ENCODE measurements at places on chromosomes 7 and 10. TPM values are rescaled to one million over a fixed set of nuclear protein-coding genes. Genes with fewer than 3 reads are reported as not detected.
A peak's percentile ranks its signal among the peaks of the same experiment; 100 is the strongest.

DNA sequence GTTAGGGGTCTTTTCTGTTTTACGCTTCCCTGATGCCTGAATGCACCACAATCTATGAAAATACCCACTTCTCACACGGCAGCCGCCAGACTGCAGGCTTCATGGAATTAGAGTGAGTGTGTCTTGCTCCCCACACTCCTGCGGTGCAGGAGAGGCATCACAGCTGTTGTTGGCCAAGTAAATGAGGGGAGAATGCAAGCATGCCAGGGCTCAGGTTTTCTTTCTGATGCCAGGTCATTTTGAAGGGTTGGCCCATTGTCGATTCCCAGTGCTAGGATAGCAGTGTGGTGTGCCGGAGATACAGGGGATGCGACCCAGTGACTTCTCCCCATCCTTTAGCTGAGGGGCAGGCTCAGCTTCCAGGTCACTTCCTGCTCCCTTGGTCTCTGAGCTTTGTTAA lies 16.3 kb downstream of the CXCL12 start:
- DNase-seq: peak; percentile 23

GRCh38 chr7:130013241-130013640 lies 37.9 kb downstream of the ZC3HC1 start:
- no peak for DNase-seq

DNA sequence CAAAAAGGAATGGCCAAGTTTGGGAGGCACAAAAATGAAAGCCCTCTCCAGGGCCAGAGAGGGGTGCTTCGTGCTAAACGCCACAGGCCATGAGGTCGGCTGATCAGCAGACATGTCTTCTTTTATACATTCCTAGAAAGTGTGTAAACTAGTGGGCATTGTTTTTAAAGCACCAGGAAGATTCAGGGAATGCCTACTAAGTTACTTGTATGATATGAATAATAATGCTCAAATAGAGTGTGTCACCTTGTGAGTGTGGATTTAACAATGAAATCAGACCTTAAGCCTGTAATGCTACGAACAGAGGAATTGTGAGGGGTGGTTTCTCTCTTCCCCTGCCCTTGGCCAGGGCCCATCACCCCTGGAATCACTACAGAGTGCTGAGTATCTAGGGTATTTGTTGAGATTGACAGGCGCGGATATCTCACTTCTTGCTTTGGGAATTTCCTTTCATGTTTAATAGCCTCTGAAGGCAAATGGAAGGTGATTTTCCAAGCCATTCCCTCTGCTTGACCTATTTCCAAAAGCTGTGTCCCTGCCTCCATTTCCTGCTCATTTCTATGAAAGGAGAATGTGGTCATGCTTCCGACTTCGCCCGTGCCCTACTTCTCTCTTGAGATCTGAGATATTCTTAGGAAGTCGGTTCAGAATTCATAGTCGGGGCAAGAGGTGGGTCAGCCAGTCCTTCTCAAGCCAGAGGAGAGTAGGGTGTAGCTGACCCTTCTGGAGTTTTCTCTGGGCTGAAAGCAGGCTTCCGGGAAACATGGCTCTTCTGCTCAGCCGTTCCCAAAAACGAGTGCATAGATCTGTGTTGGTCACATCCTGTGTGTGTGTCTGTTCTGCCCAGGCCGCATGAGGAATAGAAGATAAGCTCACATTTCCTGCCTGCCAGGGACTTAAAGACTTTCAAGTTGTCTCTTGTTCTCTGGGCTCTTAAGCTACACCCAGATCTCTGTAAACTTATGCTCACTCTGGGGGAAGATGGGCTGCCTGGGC lies 167.8 kb upstream of the ITGB1 start:
- no peak for DNase-seq

DNA sequence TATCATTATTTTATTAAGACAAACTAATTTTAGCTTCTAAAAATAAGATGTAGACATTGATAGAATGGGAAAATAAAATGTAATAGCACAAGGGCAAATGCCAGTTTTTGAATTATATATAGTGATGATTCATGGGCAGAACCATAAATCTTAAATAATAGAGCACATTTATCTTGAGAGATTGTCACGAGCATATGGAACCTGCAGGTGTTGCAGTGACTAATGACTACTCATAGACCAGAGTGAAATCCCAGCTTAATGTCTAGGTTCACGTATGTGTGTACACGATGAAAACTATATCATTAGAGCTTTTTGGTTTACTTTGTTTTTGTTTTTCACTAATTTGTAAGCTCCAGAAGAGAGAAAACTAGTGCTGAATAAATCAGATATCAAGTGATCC lies 150.2 kb upstream of the CACNA2D1 start:
- no peak for DNase-seq

DNA sequence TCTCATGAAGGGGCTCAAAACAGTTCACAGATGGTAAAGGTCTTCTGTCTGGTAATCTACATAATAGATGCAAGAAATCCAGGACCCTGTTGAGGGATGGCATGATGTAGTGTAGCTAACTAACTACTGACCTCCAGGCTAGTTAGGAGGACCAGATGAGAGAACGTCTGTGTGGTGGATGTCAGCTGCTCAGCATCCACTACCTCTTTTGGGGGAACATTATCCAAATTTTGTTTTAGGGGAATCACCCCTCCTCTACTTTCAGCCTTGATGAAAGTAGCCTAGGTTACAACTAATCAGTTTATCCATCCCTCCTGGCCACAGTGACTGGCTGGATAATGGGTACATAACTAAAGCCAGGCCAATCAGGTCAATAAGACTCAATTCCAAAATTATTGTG lies 246.0 kb downstream of the RNLS start:
- no peak for DNase-seq

DNA sequence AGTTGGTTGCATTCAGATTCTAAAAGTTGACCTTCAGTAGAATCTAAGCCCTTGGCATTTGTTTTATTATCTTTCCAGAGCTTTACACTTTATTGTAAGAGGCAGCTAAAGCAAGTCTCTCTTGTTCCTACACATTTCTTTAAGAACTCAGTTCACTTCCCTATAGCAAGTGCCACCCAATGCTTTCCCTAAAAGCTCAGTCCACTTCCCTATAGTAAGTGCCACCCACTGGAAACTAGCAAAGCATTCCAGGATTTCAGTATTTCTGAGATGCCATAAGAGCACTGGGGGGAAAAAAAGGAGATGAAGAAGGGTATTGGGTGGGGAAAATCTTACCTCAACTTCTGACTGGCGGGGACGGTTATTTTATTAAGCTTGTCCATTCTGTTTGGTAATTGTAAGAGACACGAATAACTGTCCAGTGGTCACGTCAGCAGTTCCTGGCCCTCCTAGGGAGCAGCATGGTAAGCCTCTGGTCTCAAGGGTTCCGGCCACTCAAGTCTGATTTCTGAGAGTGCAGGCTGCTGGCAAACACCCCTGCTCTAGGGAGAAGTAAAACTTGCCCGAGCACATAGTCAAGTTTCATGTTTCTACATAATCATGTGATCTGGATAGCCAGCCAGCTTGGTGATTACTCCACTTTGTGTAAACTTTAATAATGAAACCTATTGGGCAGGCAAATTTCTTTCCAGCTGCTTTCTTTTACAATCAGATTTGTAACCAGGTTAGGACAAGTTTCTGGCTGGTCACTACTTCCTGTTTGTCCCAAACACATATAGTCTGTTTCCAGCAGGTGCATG lies at the start of gene BLNK:
BLNK (minus strand) TSS at position 554 of the 800 bp plus-strand sequence; CDS start at position 383, 171 bp downstream.
- DNase-seq: peak; percentile 82

DNA sequence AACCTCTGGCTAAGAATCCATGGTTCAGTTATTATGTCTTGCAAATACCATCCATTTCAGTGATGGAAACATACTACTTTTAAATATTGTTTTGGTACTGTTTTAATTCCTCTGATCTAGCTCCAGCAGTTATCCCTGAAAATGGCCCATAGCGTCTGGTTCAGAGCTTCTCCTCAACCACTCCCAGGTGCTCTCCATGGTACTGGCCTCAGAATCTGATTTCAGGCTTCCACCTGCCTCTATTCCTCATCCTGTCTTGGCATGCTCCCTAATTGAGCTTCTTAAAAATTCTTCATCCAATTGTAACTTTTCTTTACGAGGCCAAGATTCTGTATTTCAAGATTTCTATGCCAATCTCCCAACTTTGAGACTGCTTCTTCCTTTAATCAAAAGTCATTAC lies 236.3 kb downstream of the HTR7 start:
- DNase-seq: no peak

DNA sequence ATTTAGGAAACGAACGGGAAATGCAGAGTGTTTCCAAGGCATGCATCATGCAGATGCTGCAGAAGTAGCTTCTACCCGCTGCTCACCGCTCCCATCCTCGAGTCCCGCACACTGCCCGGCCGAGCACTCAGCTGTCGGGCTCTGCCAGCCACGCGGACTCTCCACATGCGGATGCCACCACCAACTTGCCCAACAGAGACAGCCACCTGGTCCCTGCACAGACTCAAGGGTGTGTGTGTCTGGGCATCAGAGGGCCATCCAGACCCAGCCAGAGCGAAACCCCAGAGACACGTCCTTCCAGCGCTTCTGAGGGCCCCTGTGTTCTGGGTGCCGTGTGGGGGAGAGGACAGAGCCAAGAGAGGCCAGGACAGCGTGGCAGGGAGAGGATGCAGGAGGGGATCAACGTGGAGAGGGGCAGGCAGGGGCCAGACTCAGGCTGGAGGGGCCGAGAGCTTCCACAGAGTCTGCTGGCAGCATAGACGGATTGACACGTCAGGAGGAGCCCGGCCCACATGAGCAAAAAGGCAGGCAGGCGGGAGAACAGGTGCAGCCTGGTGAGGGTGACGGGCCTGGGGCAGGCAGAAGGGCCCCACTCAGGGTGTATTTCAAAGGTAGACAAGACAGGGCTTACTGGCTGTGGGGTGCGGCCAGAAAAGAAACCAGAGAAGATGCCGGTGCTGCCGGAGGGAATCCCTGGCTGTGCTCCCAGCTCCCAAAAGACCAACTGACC lies 18.3 kb downstream of the GPER1 start:
- peak; percentile 70 for DNase-seq

GRCh38 chr10:661597-662222 lies 27.8 kb downstream of the DIP2C start:
- DNase-seq: peak; percentile 54

- no peak for DNase-seq
Observed at GRCh38 chr10:60253484-60253883, 136.2 kb downstream of the ANK3 start.

GRCh38 chr7:70355198-70356020 lies 757.1 kb downstream of the AUTS2 start:
- DNase-seq: no peak

DNA sequence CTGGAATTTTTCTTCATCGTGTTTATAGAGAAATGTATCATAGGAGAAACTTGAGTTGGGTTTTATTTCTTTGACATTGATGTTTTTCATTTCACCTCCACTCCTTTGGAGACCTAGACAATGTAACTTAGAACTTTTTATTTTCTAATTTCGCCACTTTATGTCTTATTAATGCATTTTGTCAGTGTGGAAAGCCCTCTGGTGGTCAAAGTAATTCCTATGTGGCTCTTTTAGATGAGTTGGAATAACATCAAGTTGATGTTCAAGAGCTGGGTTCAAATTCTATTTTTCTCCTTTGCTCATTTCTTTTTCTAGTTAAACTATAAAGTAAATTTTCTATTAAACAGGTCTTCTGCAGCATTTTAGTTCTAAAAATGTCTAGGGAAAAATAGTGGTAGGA lies 478.6 kb downstream of the LRMDA start:
- no peak for DNase-seq

GRCh38 chr10:117370205-117370604 lies 5.0 kb downstream of the PDZD8 start:
- no peak for DNase-seq

DNA sequence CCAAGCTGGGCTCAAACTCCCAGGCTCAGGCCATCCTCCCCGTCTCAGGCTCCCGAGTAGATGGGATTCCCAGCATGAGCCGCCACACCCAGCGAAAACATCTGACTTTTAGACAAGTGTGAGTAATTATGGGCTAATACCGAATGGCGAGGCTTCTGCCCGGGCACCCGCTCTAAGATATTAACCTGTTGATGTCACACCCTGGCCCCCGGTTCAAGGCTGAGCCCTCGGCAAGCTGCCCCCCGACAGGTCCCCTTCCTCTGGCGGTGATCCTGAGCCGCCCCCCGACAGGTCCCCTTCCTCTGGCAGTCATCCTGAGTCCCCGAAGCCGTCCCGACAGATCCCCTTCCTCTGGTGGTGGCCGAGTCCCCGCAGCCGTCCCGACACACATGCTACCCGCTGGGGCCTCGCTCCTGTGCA lies 5.2 kb downstream of the PSMG3 start:
- DNase-seq: no peak

- DNase-seq: no peak
Observed at GRCh38 chr10:70970830-70971229, 82.5 kb upstream of the PCBD1 start.

DNA sequence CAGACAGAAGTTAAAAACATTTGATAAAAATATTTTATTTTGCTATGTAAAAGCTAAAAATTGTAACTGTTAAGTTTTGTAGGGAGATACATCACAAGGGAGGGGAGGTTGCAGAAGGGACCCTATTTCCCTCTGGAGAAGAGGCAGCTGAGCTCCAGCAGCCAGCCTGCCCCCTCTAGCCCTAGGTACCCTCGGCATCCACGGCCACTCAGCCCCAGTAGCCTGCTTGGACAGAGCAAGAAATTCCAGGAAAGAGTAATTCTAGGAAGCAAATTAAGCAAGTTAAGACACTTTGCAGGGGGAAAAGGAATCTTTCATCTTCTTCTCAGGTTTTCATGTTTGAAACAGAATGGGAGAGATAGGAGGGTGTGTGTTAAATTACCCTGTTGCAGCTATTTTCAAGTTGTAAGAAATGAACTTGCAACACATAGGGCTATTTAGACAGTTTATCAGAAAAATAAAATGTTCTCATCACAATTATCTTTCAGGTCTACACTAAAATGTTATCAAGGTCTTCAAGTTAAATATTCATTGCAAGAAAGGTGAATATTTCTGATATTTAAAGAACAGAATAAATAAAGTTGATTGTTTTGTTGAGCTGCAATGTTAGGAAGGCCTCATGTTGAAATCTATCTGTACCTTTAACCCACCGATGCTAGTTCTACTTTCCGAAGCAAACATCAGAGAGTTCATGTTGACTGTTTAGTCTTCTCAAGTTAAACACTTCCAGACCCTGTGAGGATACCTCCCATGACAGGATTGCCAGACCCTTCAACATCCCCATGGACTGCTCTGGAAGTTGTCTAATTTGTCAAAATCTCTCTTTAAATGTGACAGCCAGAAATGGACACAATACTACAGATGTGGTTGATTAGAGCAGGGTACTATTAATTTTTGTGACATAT lies 5.5 kb downstream of the SGCE start:
- DNase-seq: peak; percentile 65

DNA sequence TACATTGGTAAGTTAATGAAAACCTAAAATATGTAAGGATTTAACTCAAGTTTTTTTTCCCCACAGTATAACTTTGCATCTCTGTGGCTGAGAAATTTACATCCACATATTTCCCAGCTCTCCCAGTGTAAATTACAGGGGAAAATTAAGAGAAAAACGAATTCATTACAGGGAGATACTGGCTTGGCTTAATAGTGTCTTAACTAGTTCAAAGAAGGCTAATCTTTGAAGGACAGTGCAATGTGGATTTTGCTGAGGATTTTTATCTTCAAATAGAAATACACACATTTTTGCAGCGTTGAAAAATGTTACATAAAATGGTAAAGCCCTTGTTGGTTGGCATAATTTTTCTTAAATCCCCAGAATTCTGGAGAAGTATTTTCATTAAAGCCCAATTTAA lies 1.5 kb downstream of the CBX3 start:
- no peak for DNase-seq

The KIF11 gene
- 4.7 TPM for polyA plus RNA-seq

The AKR1D1 gene
- polyA plus RNA-seq: not detected

The GPER1 gene
- polyA plus RNA-seq: 6.4 TPM

The ENTPD1 gene
- polyA plus RNA-seq: 14.1 TPM

The AKR1C1 gene
- polyA plus RNA-seq: 10.0 TPM

The LMOD2 gene
- not detected for polyA plus RNA-seq

The IQUB gene
- 0.07 TPM for polyA plus RNA-seq

The CYP3A4 gene
- polyA plus RNA-seq: not detected

The ADAM8 gene
- 10.1 TPM for polyA plus RNA-seq

The GOLGA7B gene
- polyA plus RNA-seq: 0.27 TPM

The CD36 gene
- polyA plus RNA-seq: 115 TPM

The TMEM140 gene
- polyA plus RNA-seq: 16.6 TPM

Data from spleen (tissue), 13 donors.